Fibroblast of lung (primary cell): ENCODE measurements at places on chromosomes 6 and 20.
A peak's percentile ranks its signal among the peaks of the same experiment; 100 is the strongest.

- peak; percentile 30 for DNase-seq
These were observed 62.6 kb downstream of the GINS1 start for GRCh38 chr20:25470045-25470444.

- no peak for DNase-seq
These were observed 753.4 kb upstream of the DEFB115 start for GRCh38 chr20:30503992-30504570.

GRCh38 chr6:152118224-152118623 is 310.7 kb downstream of the ESR1 start:
- DNase-seq = no peak

- DNase-seq = peak; percentile 4
These were observed 31.8 kb downstream of the L3MBTL3 start for GRCh38 chr6:130050230-130050629.

DNA sequence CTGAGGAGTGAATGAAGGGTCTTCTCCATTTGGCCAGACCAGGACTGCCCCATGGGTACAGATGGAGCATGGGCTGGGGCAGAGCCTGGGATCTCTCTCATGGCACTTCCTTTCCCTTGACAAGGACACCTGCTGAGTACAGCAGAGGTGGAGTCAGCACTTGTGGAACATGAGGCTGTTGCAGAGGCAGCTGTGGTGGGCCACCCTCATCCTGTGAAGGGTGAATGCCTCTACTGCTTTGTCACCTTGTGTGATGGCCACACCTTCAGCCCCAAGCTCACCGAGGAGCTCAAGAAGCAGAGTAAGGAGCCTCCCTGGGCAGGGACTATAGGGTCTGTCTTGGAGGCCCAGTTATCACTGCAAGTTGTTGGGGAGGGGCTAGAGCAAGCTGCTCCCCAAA is 29.6 kb downstream of the GSS start:
- DNase-seq = no peak

DNA sequence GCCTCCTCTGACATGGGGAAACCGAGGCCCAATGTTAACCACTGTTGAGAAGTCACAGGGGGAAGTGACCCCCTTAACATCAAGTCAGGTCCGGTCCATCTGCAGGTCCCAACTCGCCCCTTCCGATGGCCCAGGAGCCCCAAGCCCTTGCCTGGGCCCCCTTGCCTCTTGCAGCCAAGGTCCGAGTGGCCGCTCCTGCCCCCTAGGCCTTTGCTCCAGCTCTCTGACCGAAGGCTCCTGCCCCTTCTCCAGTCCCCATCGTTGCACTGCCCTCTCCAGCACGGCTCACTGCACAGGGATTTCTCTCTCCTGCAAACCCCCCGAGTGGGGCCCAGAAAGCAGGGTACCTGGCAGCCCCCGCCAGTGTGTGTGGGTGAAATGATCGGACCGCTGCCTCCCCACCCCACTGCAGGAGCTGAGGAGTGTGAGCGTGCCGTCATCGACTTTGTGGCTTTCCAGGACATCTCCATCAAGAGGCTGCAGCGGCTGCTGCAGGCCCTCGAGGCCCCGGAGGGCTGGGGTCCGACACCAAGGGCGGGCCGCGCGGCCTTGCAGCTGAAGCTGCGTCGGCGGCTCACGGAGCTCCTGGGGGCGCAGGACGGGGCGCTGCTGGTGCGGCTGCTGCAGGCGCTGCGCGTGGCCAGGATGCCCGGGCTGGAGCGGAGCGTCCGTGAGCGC is 1.6 kb downstream of the TNFRSF6B start:
- no peak for DNase-seq

GRCh38 chr6:33029328-33030184 is 20.2 kb upstream of the HLA-DOA start:
- DNase-seq = no peak

DNA sequence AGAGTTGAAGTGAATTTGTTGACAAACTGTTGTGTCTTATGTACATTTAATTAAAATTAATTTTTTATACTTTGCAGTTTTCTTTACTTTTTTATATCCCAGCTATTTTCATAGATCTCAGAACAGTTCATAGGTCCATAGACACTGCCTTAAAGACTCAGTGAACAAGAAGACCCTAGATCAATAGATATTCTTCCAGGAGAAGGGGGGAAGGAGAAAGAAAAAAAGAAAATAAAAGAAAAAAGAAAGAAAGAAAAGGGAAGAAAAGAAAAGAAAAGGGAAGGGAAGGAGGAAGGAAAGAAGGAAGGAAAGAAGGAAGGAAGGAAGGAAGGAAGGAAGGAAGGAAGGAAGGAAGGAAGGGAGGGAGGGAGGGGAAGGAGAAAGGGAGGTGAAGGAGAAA is 130.8 kb downstream of the MAFB start:
- DNase-seq = no peak

DNA sequence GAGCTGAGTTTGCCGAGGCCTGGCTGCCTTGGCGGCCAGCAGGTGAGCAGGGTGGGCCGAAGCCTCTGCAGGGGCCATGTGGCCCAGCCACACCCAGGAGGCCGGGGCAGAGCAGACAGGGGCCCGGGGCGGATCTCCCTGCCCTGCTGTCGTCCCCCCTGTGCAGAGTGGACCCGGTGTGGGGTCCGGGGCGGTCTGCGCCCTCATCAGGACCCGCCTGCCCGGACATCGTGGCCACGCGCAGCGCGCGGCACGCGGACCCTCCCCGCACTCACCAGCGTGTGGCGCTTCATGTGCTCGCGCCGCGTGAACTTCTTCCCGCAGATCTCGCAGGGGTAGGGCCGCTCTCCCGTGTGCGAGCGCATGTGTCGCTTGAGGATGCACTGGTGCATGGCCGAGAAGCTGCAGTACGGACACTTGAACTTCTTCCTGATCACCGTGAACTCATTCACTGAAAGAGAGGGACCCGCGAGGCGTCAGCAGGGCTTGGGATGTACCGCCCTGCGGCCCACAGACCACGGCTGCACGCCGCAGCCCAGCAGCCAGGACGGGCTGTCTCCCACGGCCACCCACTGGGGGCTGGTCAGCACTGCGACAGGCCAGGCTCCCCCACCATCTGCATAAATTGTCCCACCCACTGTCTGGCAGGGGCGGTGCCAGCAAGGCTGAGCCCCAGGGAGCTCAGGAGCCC is 13.0 kb downstream of the SLC2A4RG start:
- DNase-seq = no peak

GRCh38 chr20:101975-102374 is 14.5 kb downstream of the DEFB125 start:
- DNase-seq = no peak

DNA sequence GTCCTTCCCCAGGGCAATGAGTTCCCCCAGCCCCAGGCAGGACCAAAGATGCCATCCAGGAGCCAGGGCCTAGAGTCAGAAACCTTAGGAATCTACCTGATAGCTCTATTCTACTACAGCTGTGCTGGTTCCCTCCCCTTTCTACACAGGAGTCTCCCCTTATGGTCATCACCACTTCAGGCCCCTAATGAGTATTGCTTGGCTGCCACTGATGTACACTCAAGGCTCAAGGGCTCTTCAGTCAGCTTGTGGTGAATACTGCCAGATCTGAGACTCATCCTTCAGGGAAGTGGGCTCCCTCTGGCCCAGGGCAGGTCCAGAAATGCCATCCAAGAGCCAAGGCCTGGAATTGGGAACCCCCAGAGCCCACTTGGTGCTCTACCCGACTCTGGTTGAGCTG is 248.6 kb downstream of the ALDH8A1 start:
- no peak for DNase-seq

DNA sequence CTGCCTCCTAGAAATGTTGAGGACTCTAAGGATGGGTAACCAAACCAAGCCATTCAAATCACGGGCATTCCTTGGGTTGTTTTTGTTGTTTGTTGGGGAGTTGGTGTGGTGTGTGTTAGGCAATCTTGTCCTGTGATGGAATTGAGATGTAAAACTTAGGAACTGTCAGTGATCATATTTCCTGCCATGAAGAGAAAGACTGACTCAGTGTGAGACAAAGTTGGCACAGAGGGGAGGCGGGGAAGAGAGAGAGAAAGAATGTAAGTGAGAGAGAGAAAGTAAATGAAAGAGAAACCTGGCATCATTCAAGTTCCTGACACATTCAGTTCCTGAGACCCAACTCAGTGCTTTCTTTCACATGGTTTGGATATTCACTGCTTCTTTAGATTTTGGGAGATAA is 21.6 kb upstream of the FBXO30 start:
- DNase-seq = peak; percentile 52
